ENCODE measurements at places on chromosomes 12 and 14.
A peak's percentile ranks its signal among the peaks of the same experiment; 100 is the strongest.

- no peak for DNase-seq
Observed at GRCh38 chr14:88753873-88754272, 38.9 kb downstream of the EML5 start.

- peak; percentile 56 for DNase-seq
Observed at GRCh38 chr14:74569806-74570591, 42.0 kb downstream of the LTBP2 start.

- no peak for DNase-seq
Observed at GRCh38 chr12:122215771-122216170, 10.1 kb downstream of the DIABLO start.

GRCh38 chr14:73784181-73784987, 67.2 kb upstream of the PTGR2 start:
- no peak for DNase-seq

- DNase-seq = no peak
Observed at GRCh38 chr12:23556661-23557060, 392.8 kb downstream of the SOX5 start.

GRCh38 chr14:95185033-95185766, 27.9 kb upstream of the DICER1 start:
- DNase-seq = no peak

GRCh38 chr14:56956182-56956581, 145.9 kb upstream of the OTX2 start:
- DNase-seq = no peak

DNA sequence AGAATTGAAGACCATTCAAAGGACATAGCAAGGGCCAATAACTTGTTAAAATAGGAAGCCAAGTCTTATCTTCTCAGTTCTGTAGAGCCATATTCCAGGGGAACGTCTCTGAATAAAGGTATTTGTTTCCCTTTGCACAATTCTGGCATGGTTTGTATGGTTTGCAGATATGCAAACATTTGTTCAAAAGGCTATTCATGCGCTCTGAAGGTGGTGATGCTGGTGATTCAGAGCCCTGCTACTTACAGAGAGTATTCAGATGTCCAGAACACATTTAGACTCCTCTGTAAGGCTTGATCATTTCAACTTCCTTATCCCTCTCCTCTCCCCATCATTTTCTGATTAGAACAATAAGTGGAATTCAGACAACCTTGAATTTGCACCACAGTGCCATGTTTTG, 35.9 kb downstream of the SLC4A8 start:
- DNase-seq = no peak

- no peak for DNase-seq
Observed at GRCh38 chr12:70403826-70404225, 37.7 kb downstream of the KCNMB4 start.

- no peak for DNase-seq
Observed at GRCh38 chr12:102481705-102482425, 1.5 kb upstream of the IGF1 start.

- DNase-seq = peak; percentile 65
Observed at GRCh38 chr14:51616724-51617409, 34.8 kb upstream of the FRMD6 start.

DNA sequence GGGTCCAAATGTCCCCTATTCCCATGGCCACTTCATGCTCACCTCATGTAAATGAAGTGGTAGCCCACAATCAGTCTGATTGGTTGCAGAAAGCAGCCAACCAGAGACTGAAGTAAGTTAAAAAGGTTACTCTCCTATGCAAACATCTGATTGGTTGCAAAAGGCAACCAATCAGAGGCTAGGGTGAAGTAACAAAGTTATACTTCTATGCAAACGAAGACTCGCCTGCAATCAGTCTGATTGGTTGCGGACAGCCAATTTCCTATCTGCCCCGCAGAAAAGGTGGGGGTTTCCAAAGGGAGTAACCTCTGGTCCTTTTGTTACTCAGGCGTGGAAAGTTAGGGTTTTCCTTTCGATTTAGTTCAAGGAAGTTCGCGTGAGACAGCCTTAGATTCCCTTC, 208.1 kb upstream of the NEDD1 start:
- DNase-seq = no peak

DNA sequence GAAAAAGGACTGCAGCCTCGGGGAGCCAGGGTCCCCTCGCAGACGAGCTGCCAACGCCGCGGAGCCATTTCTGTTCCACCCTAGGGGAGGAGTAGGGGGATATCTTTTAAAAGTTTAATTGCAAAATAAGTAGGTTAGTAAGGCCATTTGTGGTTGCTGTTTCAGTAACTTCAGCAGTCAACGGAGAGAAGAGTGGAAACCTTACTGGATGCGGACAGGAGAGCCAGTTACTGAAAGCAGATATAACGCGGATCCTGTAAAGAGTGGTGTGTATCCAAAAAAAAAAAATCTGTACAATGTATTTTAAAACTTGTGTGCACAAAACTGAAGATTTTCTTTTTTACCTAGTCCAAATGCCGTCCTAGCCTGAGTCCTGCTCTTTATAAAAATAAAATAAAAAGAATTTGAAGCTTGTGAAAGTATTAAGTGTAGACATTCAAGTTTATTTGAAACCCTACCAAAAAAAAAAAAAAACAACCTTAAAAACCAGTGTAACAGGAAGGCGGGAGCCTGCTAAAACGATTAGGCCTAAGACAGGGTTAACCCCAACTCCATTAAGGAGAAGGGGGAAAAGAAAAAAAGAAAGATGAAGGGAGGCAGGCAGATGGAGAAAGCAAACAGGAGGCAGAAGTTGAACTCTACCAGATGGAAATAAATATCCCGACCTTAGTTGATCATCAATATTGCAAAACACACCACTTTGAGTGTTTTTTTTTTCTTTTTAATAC, 1.0 kb upstream of the BTG1 start:
- no peak for DNase-seq

DNA sequence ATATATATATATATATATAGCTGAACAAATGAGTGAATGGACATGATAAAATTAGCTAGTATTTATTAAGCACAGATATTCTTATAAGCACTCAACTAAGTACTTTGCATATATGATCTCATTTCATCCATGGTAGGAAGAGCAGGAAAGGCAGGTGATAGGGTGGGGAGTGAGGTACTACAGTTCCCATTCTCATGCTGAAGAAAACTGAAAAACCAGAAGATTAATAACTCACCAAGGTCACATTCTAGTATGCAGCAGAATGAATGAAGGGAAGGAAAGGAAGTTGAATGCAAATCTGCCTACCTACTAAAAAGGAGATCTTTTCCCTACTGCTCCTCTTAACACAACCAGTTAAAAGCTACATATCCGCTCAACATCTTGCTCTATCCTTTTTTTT, 298.1 kb upstream of the TMPO start:
- DNase-seq = no peak

DNA sequence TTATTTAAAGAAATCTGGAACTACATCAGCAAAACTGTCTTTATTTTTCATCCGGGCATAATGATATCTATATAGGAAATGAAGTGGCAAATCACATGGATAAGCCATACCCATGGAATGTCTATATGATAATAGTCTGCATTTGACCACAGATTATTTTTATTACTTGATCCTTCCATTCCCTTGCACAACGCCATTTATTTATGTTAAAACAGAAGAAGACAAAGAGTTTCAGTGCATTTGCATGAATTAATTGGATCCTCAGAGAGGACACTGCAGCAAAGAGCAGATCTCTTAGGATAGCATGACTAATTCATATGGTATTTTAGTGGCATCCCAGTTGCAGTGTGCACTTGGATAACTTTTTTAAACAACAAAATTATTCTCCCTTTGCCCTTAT, 345.0 kb downstream of the CCDC91 start:
- peak; percentile 33 for DNase-seq

GRCh38 chr14:102644523-102644922, 52.1 kb downstream of the RCOR1 start:
- DNase-seq = no peak

All from HTR-8/SVneo (cell line).